ENCODE measurements at places on chromosomes 4 and X.

- no peak for DNase-seq
Measured at GRCh38 chr4:40482985-40483647, 146.5 kb downstream of the RBM47 start.

GRCh38 chr4:2788101-2788500 lies 4.8 kb upstream of the SH3BP2 start:
- no peak for DNase-seq

GRCh38 chr4:47465004-47465403 lies 1.5 kb upstream of the COMMD8 start:
- DNase-seq = no peak

- no peak for DNase-seq
Measured at GRCh38 chr4:164948975-164949374, 28.5 kb downstream of the TRIM61 start.

- no peak for DNase-seq
Measured at GRCh38 chr4:31427691-31428090, 707.5 kb downstream of the PCDH7 start.

- no peak for DNase-seq
Measured at GRCh38 chr4:1571165-1572009, 112.7 kb downstream of the FAM53A start.

DNA sequence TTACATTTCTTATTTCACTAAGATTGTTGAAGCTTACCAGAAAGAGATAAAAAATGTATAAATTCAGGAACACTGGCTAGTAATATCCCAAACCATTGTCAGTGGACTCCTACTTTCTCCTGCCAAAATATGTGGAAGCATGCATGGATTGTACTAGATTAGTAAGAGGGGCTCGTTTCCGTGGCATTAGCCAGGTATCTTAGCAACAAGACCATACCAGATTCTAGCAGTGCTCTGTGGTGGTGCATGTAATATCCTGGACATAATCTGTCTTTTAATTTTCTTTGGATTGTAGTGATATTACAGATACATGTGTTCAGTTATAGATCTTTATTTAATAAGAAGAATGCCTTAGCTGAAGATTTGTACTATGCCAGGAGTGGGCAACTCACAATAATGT lies 371.9 kb upstream of the PITX2 start:
- no peak for DNase-seq

- DNase-seq = no peak
Measured at GRCh38 chrX:63050225-63050624, 300.9 kb downstream of the SPIN4 start.

DNA sequence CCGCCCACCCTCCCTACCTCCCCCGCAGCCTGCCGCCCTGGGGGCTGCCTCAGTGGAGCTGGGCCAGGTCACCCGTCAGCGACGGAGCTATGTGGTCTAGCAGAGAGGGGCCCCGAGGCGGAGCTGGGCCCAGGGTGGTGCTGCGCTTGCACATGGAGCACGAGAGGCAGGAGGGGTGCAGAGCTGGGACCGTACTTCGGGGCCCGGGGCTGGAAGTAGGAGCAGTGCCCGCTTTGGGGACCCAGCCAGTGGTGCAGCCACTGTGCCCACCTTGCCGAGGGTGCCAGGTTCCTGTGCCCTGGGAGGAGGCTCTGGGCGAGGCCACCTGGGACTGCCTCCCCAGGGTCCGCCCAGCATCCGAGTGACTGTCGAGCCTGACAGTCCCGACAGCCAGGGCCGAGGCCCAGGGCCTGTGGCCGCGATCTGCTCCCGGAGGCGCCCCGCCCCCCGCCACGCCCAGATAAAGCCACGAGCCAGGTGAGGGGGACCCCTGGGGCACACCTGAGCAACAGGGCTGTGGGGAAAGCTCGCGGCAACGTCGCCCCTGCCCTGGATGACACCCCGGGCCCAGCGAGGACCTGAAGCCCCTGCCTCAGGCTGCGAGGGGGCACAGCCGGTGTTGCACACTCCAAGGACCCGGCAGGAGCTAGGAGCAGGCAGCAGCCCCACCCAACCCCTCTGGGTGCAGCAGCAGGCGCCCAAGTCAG lies 117.5 kb downstream of the DNAAF6 start:
- no peak for DNase-seq

- DNase-seq = no peak
Measured at GRCh38 chr4:88854481-88854880, 156.9 kb upstream of the NAP1L5 start.

GRCh38 chrX:21948897-21949578 lies 8.5 kb downstream of the SMS start:
- no peak for DNase-seq

GRCh38 chr4:74794382-74795010 lies at the start of gene BTC:
TSS of gene BTC (minus strand) at chr4:74794523. CDS start at chr4:74794325, 198 bp downstream.
- no peak for DNase-seq

Measured in stimulated activated CD4-positive, alpha-beta T cell treated with anti-CD3 and anti-CD28 coated beads, TNF-alpha, amount 100 ng/mL, for 1 hour (primary cell).